ENCODE measurements at places on chromosomes 5 and 9. TPM values are rescaled to one million over a fixed set of nuclear protein-coding genes. Genes with fewer than 3 reads are reported as not detected.
A peak's percentile ranks its signal among the peaks of the same experiment; 100 is the strongest.

OMD gene
- total RNA-seq: 17.5 TPM

PCDHB10 gene
- 3.1 TPM for total RNA-seq

DNAJC21 gene
- total RNA-seq: 30.7 TPM

RNF224 gene
- not detected for total RNA-seq

GRCh38 chr9:109109967-109110328, 9.8 kb downstream of the TMEM245 start:
- no peak overlapping the region for H3K4me3 ChIP-seq
- no peaks in the 10 kb centered on the region for H3K27me3 ChIP-seq
- DNase-seq: no peak
- no peaks in the 10 kb centered on the region for H3K36me3 ChIP-seq
- H3K4me1 ChIP-seq: peaks cover 11% of the 10 kb centered on the region
- peak overlapping the region; percentile 70 for H3K27ac ChIP-seq

GRCh38 chr5:161847941-161848391, at the start of gene GABRA1:
TSS of gene GABRA1 (plus strand) at chr5:161848120. CDS start at chr5:161850811, 2,691 bp downstream.
- H3K27me3 ChIP-seq: no peaks in the 10 kb centered on the region
- no peak for DNase-seq
- H3K36me3 ChIP-seq: no peaks in the 10 kb centered on the region
- H3K27ac ChIP-seq: no peak within 1 kb of the TSS
- no peak within 1 kb of the TSS for H3K4me3 ChIP-seq

DNA sequence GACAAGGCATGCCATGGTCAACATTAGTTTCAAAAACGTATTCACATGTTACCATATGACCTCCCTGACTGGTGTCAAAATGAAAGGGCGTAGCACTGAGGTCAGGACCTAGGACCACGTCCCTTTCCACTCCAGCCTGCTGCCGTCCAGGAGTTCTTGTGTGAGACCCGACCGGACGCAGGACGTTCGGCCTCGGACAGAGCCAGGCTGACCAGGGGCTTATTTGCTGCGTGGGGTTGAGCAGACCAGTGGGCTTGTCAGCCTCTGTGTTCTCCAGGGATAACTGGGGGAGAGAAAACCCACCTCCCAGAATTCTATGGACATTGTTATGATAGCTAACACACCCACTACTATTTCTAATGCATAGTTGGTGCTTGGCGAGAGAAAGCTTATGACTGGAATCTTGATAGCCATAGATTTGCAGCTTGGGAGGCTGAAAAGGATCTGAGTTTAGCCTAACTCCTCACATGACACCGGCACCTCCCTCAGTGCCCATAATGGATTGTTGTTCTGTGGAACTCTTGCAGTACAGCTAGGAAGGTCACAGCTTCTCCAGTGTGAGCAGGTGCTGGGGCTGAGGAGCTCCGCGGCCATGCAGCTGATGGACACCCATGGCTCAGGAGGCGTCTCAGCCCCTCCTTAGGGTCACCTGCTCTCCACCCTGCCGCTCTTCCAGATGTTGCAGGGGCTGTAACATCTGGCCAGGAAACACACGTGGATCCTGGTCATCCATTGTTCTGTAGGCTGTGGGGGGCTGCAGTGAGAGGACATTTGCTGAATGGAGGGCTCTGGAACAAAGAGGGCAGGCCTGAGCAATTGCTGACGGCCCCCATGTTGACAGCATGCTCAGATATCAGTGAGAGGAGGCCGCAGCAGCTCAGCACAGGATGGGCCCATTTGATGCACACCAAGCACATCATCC, 368.4 kb downstream of the IRX2 start:
- H3K27me3 ChIP-seq: no peaks in the 10 kb centered on the region
- no peak overlapping the region for H3K27ac ChIP-seq
- no peak for DNase-seq
- H3K36me3 ChIP-seq: no peaks in the 10 kb centered on the region

GRCh38 chr5:31913808-31914207, 260.3 kb downstream of the GOLPH3 start:
- DNase-seq: no peak
- no peaks in the 10 kb centered on the region for H3K27me3 ChIP-seq

- no peaks in the 10 kb centered on the region for H3K27me3 ChIP-seq
- no peaks in the 10 kb centered on the region for H3K4me1 ChIP-seq
- H3K4me3 ChIP-seq: no peak overlapping the region
- H3K36me3 ChIP-seq: no peaks in the 10 kb centered on the region
- no peak for DNase-seq
These were observed 51.4 kb upstream of the PDZD2 start for GRCh38 chr5:31587546-31587945.

DNA sequence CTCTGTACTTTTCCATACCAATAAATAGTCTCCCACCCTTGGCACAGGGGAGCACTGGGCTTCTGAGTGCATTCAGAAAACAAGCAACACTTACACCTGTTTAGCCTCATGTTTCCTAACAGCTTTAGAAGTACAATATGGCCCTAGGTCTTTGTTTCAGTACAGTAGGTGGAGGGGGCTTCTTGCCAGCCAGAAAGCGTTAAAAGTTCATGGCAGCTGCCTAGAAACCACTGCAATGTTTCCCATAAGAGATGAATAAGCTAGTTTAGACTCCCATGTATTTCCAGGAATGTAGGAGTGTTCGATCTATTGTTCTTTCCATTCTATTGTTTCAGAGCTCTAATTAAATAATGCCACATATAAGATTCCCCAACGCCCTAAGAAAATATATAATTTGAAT, 444.8 kb downstream of the ARHGEF28 start:
- no peak for DNase-seq
- H3K4me3 ChIP-seq: no peak overlapping the region
- H3K27ac ChIP-seq: no peak overlapping the region
- no peaks in the 10 kb centered on the region for H3K36me3 ChIP-seq
- no peaks in the 10 kb centered on the region for H3K27me3 ChIP-seq

GRCh38 chr5:52878656-52879055, 90.9 kb downstream of the ITGA1 start:
- no peak for DNase-seq
- no peaks in the 10 kb centered on the region for H3K36me3 ChIP-seq
- no peak overlapping the region for H3K4me3 ChIP-seq
- H3K27ac ChIP-seq: no peak overlapping the region
- H3K27me3 ChIP-seq: no peaks in the 10 kb centered on the region

GRCh38 chr9:123742009-123742767, 187.7 kb downstream of the DENND1A start:
- no peaks in the 10 kb centered on the region for H3K36me3 ChIP-seq
- H3K4me1 ChIP-seq: peaks cover 6% of the 10 kb centered on the region
- H3K27ac ChIP-seq: no peak overlapping the region
- H3K4me3 ChIP-seq: no peak overlapping the region
- H3K27me3 ChIP-seq: no peaks in the 10 kb centered on the region
- peak; percentile 18 for DNase-seq

DNA sequence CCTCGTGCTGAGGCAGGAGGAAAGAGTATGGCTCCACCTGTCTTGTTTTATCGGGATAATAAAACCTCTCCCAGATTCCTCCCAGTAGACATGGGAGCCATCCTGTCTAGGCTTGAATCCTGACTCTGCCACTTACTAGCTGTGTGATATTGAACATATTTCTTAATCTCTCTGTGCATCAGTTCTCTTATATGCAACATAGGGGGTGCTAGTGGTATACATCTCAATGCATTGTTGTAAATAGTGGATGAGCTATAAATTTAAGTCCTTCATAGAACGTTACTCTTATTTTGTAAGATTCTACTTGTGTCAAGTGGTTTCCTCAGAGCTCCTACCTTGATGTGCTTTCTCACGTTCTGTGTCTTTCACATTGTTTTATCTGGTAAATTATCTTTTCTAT, 417.7 kb upstream of the POU5F2 start:
- no peak for DNase-seq
- no peak overlapping the region for H3K4me3 ChIP-seq
- no peaks in the 10 kb centered on the region for H3K27me3 ChIP-seq

- H3K27ac ChIP-seq: no peak overlapping the region
These were observed 210.1 kb downstream of the PRDM9 start for GRCh38 chr5:23717486-23717885.

GRCh38 chr9:14018081-14018480, 295.9 kb downstream of the NFIB start:
- H3K4me1 ChIP-seq: peaks cover 3% of the 10 kb centered on the region
- no peaks in the 10 kb centered on the region for H3K27me3 ChIP-seq
- no peak for DNase-seq
- no peaks in the 10 kb centered on the region for H3K36me3 ChIP-seq

GRCh38 chr5:172540099-172540870, 86.0 kb upstream of the SH3PXD2B start:
- no peak overlapping the region for H3K27ac ChIP-seq
- no peaks in the 10 kb centered on the region for H3K27me3 ChIP-seq
- no peak overlapping the region for H3K4me3 ChIP-seq
- DNase-seq: no peak

Measured in ovary (tissue), 10 donors.